Kidney epithelial cell (primary cell): ENCODE measurements at places on chromosomes 13 and 19. TPM values are rescaled to one million over a fixed set of nuclear protein-coding genes. Genes with fewer than 3 reads are reported as not detected.

SERPINE3 gene
- total RNA-seq = not detected in 2 replicates

RFPL4A gene
- not detected in 2 replicates for total RNA-seq

- no peak for DNase-seq
These were observed 86.5 kb downstream of the DLEU7 start for GRCh38 chr13:50757008-50757407.

GRCh38 chr19:31347828-31348392, 1.3 kb downstream of the TSHZ3 start:
- DNase-seq = no peak

DNA sequence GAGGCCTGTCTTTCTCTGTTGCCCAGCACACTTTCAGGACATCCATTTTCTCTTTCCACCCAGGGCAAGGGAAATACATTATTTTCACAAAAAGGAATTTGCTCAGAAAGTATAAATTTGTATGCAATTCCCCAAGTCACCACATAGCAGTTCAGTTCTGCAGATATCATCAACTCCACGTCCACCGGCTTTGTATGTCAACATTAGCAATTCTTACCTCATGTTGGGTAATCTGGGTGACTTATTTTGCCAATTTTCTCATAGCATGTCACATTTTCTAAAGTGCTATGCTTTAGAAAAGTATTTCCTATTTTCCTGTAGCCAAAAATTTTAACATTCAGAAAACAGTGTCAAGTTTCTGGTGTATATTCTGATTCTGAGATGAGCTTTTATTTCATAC, 501.8 kb downstream of the EFNB2 start:
- no peak for DNase-seq

DNA sequence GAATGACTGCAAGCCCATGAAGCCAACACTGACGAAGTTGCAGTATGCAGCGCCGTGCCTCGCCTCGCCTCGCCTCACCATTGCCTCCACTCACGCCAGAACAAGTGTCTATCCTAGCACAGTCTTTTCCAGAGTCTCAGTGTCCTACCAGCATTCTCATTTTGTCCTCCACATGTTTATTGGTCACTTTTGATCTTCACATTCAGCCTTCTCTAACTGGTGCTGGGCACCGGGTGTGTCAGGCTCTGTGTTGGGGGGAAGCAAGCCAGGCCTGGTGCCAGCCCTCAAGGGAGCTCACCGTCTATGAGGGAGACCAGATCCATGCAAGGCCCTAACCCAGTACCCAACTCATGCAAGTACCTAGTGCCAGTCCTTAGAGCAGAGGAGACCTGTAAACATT, 69.7 kb upstream of the GPR183 start:
- DNase-seq = no peak
